ENCODE measurements at places on chromosomes 13 and 19.

DNA sequence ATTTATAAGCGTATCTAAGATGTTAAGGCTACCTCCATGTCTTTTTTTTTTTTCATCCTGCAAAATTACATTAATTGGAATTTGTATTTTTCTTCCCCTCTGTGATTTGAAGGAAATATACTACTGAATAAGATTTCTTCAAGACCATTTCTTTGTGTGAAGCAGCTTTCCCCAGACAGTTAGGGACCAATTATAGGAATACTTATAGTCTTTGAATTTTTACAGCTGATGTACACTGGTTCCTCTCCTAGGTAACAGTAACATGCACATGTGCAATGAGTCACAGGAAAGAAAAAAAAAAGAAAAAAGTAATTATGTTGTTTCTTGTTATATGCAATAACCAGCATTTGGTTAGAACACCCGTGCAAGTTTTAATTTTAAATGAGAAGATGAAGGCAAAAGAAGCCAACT, 82.0 kb downstream of the PCDH9 start:
- DNase-seq = no peak

- DNase-seq = no peak
These were observed 54.2 kb downstream of the SIPA1L3 start for GRCh38 chr19:37961198-37961597.

- DNase-seq = no peak
These were observed 3.6 kb downstream of the TUBB4A start for GRCh38 chr19:6498294-6499036.

- DNase-seq = no peak
These were observed 4.8 kb downstream of the ABCC4 start for GRCh38 chr13:95296326-95296925.

DNA sequence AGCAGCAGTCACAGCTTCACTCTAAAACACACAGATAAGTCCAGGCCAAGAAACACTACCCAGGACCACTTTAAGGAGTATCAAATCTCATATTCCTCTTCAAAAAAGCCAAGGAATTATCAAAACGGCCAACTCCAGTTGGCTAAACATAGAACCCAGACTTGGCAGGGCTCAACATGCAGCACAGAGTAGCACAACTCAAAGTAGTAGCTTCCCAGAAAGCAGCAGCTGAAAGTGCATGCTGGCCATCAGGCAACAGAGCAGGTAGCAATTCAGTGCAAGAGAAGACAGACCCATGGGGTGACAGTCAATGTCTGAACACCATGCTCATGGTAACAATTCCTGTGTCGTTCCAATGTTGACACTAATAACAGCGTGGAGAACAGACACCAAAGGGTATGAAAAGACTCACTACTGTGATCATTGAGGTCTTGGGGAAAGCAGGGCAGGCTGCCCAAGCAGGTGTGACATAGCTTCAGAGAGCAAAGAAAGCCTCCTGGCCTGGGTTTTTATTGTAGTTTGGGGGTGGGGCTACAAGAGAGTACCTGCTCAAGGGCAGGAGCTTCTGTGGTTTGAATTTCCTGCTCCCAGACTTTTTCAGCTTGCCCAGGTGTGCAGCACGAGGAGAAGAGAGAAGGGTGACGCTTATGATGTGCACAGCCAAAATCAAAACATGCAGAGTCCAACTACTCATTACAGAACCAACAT, 6.2 kb downstream of the ZNF709 start:
- DNase-seq = no peak

GRCh38 chr13:107332188-107332587, 764.3 kb upstream of the ARGLU1 start:
- DNase-seq = no peak

GRCh38 chr13:49256841-49257240, 9.1 kb downstream of the CDADC1 start:
- peak; percentile 35 for DNase-seq

GRCh38 chr19:11927227-11927626, 2.3 kb downstream of the ZNF700 start:
- no peak for DNase-seq

DNA sequence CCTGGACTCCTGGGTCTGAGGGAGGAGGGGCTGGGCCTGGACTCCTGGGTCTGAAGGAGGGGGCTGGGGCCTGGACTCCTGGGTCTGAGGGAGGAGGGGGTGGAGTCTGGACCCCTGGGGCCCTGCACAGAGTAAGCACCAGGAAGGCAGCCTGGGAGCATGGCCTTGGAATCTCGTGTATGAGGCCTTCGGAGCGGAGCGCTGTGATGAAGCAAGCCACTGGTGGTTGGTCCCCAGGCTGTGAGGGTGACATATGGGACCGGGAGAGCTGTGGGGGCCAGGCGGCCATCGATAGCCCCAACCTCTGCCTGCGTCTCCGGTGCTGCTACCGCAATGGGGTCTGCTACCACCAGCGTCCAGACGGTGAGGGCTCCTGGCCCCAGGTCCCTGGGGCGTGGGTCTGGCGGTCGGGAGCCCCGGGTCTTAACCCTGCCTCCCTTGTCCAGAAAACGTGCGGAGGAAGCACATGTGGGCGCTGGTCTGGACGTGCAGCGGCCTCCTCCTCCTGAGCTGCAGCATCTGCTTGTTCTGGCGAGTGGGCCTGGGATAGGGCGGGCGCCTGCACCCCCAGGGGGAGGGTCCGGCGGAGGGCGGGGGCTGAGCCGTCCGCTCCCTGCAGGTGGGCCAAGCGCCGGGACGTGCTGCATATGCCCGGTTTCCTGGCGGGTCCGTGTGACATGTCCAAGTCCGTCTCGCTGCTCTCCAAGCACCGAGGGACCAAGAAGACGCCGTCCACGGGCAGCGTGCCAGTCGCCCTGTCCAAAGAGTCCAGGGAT, 918 bp downstream of the TMEM190 start:
- DNase-seq = no peak

GRCh38 chr13:50073340-50073739, 58.1 kb downstream of the KCNRG start:
- no peak for DNase-seq

DNA sequence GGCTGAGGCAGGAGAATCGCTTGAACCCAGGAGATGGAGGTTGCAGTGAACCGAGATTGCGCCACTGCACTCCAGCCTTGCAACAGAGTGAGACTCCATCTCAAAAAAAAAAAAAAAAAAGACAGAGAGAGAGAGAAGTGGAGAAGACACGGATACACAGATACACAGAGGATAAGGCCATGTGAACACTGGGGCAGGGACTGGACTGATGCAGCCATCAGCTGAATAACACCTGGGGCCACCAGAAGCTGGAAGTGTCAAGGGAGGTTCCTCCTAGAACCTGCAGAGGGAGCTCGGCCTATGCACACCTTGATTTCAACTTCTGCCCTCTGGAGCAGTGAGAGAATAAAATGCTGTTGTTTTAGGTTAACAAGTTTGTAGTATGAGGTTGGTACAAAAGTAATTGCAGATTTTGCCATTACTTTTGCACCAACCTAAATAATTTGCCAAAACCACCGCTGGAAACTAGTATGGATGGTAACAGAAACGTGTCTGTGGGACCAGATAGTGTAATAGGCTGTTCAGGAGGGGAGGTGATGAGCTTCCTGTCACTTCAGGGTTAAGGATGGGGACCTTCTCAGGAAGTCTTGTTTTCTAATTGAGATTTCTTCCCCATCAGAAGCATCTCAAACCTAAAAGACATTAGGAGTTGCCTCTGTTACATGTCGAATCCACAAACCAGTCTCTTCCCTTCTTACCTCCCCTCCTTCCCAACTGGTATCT, 36.4 kb upstream of the IGSF23 start:
- DNase-seq = peak; percentile 39

DNA sequence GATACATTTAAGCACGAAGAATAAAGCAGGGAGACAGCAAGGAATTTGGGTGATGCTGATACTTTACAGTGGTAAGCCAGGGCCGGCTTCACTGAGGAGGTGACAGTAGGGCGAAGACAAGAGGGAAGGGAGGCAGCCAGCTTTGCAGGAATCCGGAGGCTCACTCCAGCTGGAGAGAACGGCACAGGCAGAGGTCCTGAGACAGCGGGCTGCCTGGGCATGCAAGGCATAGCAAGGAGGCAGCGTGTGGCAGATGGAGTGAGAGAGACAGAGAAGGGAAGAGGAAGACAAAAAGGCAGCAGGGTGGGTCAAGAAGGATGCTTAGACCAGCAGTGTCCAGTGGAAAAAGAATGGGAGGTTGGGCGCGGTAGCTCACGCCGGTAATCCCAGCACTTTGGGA, 83.2 kb upstream of the WASF3 start:
- no peak for DNase-seq

- no peak for DNase-seq
These were observed 28.3 kb downstream of the PIP5K1C start for GRCh38 chr19:3671680-3672574.

- peak; percentile 82 for DNase-seq
These were observed 353.1 kb downstream of the EFNB2 start for GRCh38 chr13:106182404-106182803.

DNA sequence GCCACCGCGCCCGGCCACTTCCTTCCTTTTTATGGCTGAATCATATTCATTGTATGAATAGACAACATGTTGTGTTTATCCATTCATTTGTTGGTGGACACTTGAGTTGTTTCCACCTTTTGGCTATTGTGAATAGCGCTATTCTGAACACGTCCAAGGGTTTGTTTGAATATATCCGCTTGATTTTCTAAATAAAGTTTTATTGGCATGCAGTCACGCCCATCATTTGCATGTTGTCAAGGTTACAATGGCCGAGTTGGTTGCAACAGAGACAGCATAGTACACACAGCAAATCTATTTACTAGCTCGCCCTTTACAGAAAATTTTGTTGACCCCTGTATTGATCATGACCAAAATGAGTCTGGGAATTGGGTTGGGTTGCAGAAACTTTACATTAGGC, 43.5 kb downstream of the COLGALT1 start:
- no peak for DNase-seq

DNA sequence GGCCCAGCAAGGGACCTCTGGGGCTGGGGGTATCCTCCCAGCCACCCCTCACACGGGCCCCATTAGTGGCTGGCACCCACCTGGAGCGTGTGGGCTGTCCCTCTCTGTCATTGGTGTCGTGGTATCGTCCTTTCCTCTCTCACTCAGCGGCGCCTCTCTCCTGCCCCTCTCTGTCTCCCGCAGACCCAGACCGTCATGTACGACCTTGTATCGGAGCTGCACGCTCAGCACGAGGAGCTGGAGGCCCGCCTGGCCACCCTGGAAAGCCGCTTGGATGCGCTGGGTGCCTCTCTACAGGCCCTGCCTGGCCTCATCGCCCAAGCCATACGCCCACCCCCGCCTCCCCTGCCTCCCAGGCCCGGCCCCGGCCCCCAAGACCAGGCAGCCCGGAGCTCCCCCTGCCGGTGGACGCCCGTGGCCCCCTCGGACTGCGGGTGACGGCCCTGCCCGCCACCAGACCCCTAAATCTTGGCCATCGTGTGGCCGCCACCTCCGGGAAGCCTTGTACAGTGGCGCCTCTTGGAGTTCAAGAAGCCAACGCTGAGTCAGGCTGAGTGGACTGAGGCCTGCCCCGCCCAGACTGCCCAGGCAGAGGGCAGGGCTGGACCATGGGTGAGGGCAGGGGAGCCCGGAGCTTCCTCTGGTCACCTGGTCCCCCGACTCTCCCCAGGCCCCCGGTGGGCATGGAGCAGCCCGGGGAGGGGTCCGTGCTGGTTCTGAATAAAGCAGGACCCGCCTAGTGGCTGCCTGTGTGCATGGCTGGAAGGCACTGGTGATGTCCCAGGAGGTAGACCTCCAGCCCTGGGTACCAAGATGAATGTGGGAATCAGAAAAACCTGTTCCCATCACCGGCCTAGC, 9.8 kb upstream of the ARRDC2 start:
- DNase-seq = no peak

- no peak for DNase-seq
These were observed 20.6 kb downstream of the ZNF701 start for GRCh38 chr19:52590728-52591127.

DNA sequence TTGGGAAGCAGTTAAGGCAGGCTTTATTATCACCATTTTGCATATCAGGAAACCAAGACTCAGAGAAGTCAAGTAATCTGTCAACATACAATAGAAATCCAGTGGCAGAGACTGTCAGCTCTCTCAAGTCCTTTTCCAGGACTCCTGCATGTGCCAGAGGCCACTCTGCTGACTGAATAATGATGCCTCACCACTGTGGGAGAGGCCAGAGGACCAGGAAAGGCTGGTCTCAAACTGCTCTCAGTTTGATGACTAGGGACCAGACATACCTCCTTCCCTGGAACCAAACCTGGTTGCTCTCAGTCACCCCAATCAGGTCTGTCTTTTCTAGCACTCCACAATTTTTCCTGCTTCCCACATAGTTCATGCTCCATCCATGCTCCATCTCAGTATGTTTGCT, 8.0 kb downstream of the RNASEH2B start:
- no peak for DNase-seq

GRCh38 chr13:37014609-37015008, 14.0 kb downstream of the EXOSC8 start:
- DNase-seq = no peak

GRCh38 chr13:106941779-106942178, 373.8 kb upstream of the ARGLU1 start:
- no peak for DNase-seq

- no peak for DNase-seq
These were observed 335 bp upstream of the ZNF607 start for GRCh38 chr19:37719927-37720265.

GRCh38 chr19:6979399-6979798, 41.8 kb downstream of the MBD3L2B start:
- no peak for DNase-seq

DNA sequence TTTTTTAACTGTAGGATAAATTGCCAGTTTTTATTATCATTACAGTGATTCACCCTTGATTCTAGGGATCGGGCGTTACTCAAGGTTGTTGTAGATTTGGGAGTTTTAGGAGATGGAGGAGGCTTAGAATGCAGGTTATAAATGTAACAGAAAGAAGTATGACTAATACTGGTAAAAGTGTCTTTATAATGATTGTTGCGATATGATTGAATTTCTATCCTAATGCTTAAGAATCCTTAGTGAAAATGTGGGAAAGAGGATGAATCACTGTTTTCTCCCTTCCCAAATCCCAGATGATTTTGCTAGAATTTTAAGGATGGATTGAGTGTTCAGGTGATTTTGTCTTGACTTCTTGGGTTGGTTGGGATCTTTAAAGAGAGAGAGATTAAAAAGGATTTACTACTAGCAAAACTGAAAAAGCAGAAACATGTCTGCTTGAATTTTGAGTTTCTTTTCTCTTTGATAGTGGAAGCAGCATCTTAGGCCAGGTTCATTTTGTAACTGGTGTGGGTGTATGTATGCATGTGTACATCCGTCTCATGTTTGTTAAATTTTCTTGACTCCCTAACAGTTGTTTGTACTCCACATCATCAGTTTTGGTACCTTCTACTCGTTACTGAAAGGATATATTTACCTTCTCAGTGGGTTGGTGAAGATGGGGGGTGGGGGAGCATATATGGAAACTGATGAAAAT, 25.9 kb downstream of the ARHGAP35 start:
- no peak for DNase-seq

DNA sequence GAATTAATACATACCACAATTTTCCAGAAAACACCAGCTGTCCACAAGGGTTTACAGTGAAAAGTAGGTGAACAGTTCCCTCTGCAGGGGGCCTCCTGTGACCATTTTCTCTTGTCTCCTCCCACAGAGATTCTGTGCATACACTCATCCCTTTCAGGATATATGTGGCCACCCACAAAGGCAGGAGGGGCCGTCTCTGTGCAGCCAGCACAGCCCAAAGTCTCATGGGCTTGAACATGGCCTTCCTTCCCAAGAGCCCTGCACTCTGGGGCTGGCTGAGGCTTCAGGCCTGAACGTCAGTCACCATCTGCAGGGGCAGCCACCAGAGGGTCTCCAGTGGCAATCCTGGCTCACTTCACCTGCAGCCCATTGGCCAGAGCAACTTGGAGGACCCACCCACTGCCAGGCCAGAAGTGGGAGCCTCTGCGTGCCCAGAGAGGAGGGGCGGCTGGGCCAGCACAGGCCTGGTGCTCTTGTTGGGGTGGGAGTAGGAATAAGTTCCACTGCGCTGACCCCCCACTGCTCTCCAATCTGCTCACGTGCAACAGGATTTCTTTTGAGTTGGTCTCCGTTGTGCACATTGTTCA, 25.1 kb downstream of the TMEM161A start:
- no peak for DNase-seq

Data from astrocyte of the cerebellum (primary cell).